HS-27A (cell line): ENCODE measurements at places on chromosomes 3 and 15.

- DNase-seq, result no peak
Observed at GRCh38 chr3:23256741-23257435, 53.8 kb downstream of the UBE2E2 start.

GRCh38 chr3:47859956-47860605 lies 57.1 kb downstream of the DHX30 start:
- DNase-seq, result no peak

GRCh38 chr3:186506191-186506739 lies 37.9 kb downstream of the CRYGS start:
- DNase-seq, result no peak

DNA sequence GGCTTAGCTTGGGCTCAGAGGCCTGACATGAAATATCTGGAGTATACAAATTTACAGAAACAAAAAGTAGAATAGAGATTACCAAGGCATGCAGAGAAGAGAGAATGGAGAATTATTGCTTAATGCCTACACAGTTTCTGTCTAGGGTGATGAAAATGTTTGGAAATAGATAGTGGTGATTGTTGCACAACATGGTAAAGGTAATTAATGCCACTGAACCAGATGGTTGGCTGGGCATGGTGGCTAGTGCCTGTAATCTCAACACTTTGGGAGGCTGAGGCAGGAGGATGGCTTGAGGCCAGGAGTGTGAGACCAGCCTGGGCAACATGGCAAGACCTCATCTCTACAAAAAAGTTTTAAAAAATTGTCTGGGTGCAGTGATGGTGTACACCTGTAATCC lies 46.6 kb upstream of the OSBPL11 start:
- no peak for DNase-seq

DNA sequence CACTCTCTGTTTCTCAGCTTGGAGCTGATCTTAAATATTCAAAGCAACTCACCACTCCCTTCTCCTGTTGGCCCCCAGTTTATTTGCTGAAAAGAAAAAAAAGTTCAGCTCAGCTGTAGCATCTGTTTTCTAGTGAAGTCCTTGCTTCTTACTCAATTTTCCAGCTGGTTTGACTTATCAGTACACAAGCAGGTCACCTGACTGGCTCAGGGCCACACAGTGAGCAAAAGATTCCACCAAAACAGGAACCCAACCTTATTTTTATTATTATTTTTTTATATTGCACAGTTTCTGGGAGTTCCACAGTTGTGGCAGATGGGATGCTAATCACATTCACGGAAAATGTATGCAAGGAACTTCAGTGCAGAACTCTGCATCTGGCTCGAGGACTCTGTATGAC lies 390.7 kb upstream of the RGMA start:
- DNase-seq, result no peak

- DNase-seq, result no peak
Observed at GRCh38 chr3:38101811-38102443, 35.0 kb downstream of the ACAA1 start.

- DNase-seq, result no peak
Observed at GRCh38 chr15:29050870-29051269, 165.1 kb downstream of the APBA2 start.

DNA sequence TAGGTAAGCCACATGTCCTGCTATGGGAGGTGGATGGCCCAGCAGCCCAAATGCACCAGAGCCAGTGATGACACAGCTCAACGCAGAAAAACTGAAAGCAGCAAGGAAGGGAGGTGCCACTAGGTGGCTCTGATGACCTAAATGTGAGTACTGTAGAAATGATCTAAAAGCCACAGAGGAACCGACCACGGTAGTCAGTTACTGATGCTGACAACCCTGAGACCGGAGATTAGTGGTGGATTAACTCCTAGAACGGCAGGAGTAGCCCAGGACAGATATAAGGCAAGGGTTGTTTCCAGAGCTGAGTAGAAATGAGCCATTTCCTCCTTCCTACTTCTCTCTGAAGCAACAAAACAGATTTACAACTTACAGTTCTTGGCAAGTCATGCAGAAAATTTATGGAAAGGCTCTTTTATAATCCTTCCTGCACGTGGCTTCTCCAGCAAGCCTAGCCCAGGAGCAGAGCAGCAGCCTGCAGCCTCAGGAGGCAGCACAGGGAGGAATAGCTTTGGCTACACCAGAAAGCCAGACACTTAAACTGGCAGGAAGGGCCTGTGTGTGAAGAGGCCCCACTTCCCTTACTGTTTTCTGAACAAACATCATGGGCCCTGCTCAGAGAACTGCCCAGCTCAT lies 13.1 kb downstream of the FBXL22 start:
- no peak for DNase-seq

DNA sequence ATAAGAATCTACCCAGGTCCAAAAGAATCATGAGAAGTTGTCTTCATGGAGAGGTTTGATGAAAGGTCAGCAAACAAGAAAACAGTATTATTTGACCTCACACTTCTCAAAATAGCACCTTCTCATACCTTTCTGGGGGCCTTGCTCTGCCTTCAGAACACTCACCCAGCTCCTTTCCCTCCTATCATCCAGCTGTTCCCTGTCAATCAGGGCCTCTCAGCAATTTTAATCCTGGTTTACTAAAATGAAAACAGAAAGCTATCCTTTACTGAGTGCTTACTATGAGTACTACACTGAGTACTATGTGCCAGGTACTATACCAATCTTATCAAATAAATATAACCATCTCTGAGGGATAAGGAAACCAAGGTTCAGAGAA lies 138.6 kb downstream of the GAP43 start:
- no peak for DNase-seq

DNA sequence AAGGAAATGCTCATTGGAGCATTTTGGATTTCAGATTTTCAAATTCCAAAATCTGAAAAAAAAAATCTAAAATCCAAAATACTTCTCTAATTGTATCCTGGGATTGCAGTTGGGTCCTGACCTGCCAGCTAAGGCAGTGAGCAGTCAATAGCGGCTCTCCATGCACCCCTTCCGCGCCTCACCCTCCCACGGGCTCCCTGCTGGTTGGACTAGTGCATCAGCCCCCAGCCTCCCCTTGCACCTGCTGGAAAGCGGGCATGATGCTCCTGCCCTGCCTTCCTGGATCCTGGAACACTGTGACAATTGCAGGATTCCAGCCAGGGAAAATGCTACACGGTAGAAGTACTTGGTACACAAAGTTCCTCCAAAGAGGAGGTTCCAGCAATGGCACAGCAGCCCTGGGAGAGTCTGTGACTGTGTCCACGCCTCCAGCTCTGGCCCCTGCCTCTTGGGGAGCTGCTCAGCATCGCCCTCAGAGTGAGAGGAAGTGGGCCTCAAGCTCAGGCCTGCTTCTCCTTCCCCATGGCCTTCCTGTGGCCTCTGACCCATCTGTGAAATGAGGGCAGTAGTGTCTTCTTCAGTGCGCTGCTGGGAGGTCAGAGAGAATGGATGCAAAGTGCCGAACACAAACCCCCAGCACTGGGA lies 39.5 kb upstream of the CHRNB4 start:
- DNase-seq, result no peak

DNA sequence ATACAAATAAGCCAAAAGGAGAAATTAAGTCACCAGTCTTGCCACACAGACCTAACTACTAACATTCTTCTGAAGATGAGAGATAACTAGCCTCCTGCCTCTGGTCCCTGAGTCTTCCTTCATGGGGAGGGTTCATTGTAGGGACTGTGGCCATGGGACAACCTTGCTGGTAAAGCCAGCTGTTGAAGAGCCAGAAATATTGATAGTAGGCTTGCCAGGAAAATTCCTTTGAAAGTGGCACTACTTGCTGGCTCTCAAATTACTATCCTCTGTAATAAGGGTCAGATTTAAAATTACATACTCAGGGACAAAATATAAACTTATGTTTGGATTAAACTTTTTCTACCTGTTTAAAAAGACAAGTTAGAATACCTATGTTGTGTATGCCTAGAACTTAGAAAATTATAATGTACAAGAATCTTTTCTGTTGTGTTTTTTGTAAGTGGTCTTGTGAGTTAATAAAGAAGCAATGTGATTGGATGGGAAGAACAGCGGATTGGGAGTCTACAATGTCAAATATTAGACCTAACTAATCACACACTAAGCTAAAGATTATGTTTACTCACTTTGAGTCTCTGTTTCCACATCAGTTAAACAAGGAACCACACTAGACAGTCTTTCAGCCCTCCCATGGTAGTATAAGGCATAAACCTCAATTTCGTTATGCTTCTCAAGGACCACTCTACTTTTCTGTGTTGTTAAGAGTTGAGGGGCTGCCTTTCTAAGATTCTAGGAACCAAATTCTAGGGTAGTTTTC lies 60.0 kb upstream of the TRIM71 start:
- DNase-seq, result no peak

- DNase-seq, result no peak
Observed at GRCh38 chr3:170997961-170998913, 28.3 kb downstream of the SLC2A2 start.

- no peak for DNase-seq
Observed at GRCh38 chr15:88649753-88650551, 11.1 kb downstream of the ISG20 start.

DNA sequence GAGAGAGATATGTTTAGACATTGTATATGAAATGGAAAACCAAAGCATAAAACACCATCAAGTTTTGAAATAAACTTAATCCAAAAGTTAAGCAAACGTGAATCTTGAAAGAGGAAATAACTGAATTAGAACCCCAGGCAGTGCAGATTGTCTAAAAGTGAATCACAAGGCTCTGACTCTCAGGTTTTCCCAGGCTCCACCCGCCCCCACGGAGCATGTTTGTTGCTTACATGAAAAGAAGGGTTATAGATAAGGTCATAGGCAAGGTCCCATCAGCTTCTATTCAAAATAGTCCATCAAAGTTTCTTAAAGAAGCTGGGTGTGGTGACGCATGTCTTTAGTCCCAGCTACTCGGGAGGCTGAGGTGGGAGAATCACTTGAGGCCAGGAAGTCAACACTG lies 29.0 kb upstream of the SLMAP start:
- no peak for DNase-seq

DNA sequence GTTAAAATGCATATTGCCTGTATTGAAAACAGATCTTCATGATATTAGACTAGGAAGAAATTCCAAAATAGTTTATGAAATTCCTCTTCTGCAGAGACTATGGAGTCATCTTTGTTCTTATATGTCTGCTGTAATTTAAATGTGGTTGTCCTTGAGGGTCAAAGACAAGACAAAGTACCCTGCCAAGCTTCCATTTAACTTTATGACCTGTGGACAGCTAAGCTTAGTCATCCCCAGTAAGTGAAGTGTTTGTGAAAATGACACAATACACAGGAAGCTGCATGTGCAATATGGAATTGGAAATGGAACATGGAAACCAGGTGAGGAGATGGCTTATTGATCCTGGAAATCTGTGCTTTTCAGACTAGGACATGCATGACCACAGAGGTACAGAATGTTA lies 68.5 kb upstream of the GBE1 start:
- DNase-seq, result no peak

DNA sequence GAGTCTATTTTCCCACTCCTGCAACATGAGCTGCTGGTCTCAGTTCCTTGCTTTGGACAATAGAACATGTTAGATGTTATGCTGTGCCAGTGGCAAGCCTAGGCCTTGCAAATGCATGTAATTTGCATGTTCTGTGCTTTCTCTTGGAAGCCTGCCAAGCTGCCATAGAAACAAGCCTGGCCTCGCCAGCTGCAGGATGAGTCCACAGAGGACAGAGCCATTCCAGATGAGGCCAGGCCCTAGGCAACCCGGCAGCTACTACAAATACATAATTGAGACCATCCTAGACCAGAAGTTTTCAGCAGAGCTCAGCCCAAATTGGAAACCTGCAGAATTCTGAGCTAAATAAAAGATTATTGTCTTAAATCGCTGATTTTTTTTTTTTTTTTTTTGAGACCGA lies 39.6 kb downstream of the TRIM69 start:
- no peak for DNase-seq

DNA sequence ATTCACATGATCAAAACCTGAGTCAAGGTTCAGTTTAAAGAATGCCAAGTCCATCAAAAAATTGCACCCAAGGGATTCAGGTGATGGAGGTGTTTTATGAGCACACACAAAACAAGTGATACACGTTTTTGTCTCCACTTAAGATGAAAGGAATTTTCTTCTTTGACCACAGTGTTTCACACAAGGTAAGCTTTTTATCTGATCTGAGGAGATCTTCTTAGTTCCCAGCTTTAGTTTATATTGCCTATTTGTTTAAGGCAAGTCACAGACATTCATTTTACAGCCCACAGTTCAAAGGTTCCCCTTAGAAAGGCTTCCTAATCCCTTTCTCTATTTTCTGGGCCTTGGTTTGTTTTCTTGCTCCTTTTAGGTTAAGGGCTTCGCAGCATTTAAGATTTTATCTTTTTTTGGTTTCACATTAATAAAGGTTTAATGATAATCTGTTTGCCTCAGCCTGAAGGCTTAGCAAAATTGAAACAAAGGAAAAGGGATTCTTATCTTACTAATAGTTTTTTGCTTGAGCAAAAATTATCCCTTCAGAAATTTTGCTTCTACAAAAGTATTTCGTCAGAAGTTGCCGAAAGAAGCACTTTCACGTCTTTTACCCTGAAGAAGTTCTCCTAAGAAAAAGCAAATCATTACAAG lies 420.5 kb upstream of the NAALADL2 start:
- DNase-seq, result no peak
